ENCODE measurements at places on chromosomes 5 and 9.

- DNase-seq: no peak
Observed at GRCh38 chr9:16000811-16001210, 448.0 kb downstream of the CCDC171 start.

DNA sequence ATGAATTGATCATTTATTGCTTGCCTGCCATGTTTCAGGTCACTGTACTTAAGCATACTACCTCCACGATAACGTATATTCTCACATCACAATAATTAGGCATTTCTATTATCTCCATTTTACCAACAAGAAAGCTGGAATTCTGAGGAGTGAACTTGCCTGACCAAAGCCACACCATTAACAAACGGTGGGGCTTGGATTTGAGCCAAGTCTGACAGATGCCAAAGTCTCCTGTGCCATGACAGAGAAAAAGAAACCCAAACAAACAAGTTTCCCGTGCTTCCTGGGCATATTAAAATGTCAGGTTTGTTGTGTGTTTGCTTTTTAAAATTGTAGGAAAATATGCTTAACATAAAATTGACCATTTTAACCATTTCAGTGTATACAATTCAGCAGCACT lies 40.8 kb upstream of the KCNV2 start:
- no peak for DNase-seq

- DNase-seq: no peak
Observed at GRCh38 chr9:121253821-121254501, 14.0 kb upstream of the GSN start.

- DNase-seq: no peak
Observed at GRCh38 chr5:60403343-60404006, 296.5 kb downstream of the DEPDC1B start.

DNA sequence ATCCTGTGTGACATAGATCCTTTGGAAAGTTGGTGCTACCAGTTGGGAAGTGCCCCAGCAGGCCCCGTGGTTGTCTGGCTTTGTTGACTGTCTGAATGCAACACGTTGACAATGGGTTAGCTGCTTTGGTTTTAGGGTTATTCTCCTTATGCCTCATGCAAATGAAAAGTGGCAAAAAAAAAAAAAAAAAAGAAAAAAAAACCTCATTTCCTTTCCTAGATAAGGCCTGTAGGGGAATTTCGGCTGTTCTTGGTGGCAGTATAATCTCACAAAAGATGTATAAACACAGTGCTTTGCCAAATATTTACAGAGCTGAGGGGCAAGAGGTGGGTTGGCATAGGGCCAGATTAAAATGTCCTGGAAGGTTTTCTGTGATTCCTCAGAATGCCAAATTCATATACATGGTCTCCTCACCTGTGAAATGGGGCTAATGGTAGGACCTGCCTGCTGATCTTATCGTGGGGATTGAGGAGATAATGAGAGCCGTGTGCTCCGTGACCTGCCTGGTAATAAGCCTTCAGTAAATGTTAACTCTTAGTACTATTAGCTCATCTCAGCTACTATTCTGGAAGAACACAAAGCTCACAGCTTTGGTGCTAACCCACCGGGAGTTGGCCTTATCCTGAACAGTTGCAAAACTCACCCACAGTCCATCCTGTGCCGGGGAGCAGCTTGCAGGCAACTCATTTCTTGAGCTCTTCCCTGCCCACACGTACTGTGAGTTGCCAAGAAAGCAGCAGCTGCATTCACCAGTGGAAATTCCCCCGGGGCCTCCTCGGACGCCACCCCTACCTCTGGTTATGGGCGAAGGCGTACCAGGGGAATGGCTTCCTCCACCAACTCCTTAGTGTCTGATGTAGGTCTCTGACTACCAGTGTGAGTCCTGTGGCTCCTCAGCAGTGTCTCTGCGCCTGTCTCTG lies 220.3 kb downstream of the NR3C1 start:
- DNase-seq: peak; percentile 23

DNA sequence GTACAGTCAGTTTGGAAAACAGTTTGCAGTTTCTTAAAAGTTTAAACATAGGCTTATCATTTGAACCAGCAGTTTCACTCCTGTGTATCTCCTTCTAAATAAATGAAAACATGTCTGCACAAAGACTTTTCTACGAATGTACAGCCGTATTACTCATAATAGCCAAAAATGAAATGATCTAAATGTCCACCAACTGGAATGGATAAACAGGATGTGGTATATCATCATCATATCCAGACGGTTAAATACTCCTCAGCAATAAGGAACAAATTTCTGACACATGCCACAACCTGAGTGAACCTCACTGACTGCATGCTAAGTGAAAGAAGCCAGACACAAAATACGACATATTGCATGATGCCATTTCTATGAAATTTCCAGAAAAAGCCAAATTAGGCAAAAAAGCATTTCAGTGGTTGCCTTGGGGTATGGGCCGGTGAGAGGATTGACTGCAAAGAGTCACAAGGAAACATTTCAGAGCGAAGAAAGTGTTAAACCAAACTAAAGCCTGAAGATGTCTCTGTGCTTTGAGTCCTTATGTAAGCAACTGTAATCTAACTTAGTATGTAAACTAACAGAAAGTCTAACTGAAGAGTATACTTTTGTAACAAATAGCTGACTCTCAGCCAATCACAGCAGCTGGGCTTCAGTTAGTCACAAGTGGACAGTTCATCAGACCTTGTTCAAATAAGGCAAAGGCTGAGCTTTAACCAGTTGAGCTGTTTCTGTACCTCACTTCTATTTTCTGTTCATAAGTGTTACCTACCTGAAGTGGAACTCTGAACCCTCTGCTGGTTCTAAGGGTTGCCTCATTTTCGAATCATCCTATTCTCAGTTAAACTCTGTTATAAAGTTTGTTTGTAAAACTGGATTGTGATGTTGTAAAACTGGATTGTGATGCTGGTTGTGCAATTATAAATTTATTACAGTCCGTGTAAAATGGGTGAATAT lies 65.2 kb downstream of the TRIO start:
- peak; percentile 40 for DNase-seq
